SJCRH30 (cell line): ENCODE measurements at places on chromosomes 3 and 15.

GRCh38 chr15:37007301-37007700, 93.0 kb downstream of the MEIS2 start:
- DNase-seq, result no peak

DNA sequence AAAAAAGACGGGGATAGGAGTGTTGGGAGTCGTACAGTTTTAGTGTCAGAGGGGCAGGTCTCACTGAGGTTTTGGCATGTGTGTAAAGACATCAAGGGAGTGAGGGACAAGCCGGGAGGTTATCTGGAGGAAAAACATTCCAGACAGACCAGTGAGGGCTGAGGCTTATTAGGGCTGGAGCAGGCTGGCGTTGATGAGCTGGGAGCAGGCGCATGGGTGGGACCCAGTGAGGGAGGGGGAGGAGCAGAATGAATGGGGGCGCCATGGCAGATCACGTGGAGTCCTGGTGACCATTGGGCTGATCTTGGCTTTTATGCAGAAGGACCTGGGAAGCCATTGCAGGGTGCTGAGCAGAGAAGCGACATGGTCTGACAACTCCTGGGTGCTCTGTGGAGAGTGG, 180.2 kb downstream of the SLCO3A1 start:
- DNase-seq, result no peak

DNA sequence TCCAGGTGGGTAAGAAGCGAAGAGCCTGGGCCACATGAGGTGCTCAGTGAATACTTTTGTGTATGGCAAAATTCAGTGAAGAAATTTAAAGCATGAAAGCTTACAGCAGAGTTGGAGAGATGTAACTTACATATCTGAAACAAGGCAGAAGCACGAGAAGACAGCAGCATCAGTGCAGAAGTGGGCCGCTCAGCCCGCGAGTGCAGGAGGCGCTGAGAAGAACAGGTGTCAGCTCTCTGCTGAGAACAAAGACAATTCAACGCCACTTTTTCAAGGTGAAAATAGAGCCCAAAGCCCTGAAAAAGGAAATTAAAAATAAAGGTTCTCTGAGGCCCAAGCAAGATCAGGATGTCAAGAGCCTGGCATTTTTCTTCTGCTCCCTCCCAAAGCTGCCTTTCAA, 58.3 kb downstream of the RBPMS2 start:
- no peak for DNase-seq

DNA sequence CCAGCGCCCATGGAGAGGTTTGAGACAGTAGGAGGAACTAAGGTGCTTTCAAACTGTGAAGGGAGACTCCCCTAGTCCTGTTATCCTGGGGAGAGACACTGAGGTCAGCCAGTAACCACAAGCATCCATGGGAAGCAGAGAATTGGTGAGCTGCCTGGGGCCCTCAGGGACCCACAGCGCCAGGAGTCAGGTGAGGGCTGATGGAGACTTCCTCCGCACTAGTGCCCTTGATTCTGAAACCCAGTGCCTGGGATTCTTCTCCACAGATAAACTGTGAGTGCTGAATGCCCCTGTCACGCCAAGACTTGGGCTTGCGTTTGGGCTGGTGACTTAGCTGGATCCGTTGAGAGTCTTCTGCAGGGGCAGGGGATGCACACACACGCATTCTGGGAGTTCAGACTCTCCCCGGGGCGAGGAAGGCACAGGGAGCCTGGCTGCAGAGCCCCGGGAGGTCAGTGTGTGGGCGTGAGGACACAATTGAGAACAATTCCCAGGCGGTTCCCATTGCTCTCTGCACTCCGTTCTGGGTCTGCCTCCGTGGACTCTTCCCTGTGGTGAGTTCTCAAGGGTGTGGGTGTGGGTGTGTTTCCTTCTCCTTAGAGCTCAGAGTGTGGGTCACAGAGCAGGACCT, 37.9 kb upstream of the SLCO2A1 start:
- DNase-seq, result no peak

GRCh38 chr3:2452249-2452648, 353.6 kb downstream of the CNTN4 start:
- no peak for DNase-seq

- DNase-seq, result no peak
These were observed 103.6 kb downstream of the CACNA2D3 start for GRCh38 chr3:54225841-54226528.

GRCh38 chr3:41103200-41103599, 96.1 kb upstream of the CTNNB1 start:
- DNase-seq, result no peak

DNA sequence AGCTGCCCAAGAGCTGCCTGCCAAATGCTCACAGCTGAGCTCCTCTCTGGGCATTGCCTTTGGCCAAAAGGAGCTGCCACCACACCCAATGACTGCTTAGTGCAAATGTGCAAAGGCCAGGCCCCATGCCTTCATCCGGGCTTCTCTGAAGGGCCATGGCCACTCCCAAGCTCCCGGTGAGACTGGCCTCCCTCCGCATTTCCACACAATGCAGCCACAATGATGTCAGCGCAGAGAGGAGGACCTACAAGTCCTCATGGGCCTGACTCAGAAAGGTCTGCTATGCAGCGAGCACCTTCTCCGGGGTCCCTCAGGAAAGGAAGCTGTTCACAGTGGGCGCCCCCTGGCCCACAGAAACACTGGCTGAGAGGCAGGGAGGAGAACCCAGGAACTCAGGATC, 12.7 kb downstream of the OXTR start:
- no peak for DNase-seq

DNA sequence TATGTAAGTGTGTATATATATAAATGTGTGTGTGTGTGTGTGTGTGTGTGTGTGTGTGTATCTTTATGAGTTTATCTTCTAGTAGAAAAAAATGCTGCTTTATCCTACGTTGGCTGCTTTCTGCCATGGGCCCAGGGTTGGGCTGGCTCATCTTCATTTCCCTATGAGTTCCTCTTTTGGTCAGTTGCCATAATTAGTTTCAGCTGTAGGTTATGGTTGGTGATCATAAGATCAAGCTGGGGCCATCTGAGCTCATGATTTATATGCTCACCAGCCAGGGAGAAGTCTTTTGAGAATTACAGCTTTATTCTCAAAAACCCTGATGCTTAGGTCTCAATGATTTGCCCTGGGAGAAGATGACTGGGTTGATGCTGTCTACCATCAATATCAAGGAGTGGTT, 775.8 kb upstream of the ARPP21 start:
- DNase-seq, result no peak

GRCh38 chr3:195401943-195402342, 40.9 kb downstream of the ACAP2 start:
- DNase-seq, result no peak

GRCh38 chr15:33506781-33507296, 196.1 kb downstream of the RYR3 start:
- no peak for DNase-seq

DNA sequence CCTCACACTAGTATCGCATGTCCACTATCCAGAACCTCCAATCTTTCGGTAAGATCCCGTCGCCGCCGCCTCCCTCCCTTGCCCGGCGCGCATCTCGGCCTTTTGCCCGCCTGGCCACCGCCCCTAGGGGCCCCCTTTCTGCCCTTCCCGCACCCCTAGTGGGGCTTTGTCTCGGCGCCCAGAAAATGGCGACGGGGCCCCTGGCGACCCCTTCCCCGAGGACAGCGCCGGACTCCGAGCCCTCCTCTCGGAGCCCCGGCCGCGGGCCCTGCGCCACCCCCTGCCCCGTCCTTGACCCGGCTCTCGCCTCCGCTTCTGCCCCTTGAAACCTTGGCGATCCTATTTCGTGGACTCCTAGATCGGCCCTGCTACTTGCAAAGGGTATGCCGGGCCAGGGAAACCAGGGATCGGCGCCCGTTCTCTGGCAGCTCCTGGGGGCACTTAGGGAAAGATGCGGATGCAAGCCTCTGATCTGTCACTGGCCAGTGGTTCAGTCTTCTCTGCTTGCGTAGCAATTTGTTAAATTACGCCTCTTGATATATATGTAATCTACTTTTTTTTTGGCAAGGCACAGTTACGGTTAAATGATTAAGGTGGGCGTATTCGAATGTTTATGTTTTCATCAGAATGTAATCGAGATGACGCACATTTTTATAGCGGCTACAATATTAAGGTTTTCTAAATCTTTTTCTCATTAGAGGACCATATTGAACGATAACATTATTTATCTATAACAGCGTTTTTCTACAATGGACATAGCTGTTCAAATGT, 603 bp downstream of the EIF1B start:
- DNase-seq, result peak; percentile 29

GRCh38 chr3:120081719-120082118, 12.5 kb downstream of the GSK3B start:
- DNase-seq, result no peak
